ENCODE measurements at places on chromosomes 12 and 14.

- DNase-seq, result no peak
Measured at GRCh38 chr12:124836759-124837158, 26.9 kb downstream of the SCARB1 start.

- DNase-seq, result no peak
Measured at GRCh38 chr14:69693145-69693544, 73.8 kb upstream of the SRSF5 start.

DNA sequence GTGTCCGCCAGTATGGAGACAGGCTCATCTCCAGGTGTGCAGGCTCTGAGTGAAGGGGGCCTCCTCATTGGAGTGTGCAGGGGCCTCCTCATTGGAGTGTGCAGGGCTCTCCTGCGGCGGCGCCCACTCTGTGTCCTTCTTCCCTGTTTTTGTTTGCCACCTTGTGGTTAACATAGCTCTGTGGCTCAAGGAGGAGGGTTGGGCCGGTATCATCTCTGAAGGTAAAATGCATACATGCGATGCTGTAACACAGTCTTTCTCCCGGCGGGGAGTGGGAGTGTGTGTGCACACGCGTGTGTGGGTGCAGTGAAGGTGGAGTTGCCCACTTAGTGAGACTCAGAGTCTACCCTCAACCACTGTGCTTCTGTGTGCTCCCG is 429.4 kb downstream of the ZFP36L1 start:
- DNase-seq, result no peak

GRCh38 chr12:615620-616019 is 47.6 kb downstream of the NINJ2 start:
- DNase-seq, result no peak

- DNase-seq, result peak; percentile 81
Measured at GRCh38 chr12:122830517-122831214, 4.6 kb upstream of the HIP1R start.

GRCh38 chr14:59829469-59830337 is 40.9 kb downstream of the RTN1 start:
- no peak for DNase-seq

- no peak for DNase-seq
Measured at GRCh38 chr12:47269916-47270315, 190.2 kb upstream of the AMIGO2 start.

GRCh38 chr12:124233041-124233796 is 61.7 kb upstream of the RFLNA start:
- DNase-seq, result peak; percentile 92

GRCh38 chr12:114404926-114405518 is 922 bp downstream of the TBX5 start:
- DNase-seq, result no peak

GRCh38 chr12:71503579-71504391 is 64.2 kb downstream of the LGR5 start:
- no peak for DNase-seq

DNA sequence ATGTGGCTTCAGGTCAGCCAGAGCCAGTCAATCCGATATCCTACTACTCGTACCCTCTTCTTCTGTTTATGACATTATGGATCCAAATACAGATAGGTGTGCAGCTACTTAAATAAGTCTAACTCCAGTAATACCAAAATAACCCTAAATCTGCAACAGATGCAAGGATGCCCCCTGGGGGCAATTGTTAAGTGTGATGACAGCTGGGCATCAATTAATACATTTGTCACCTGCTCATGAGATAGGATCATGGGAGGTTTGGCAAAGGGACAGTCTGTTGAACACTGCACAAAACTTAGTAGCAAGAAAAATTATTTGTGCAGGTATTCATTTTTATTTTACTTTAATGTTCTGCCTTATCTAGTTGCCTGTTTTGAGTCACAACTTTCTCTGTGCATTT is 83.2 kb downstream of the SLC38A6 start:
- no peak for DNase-seq

DNA sequence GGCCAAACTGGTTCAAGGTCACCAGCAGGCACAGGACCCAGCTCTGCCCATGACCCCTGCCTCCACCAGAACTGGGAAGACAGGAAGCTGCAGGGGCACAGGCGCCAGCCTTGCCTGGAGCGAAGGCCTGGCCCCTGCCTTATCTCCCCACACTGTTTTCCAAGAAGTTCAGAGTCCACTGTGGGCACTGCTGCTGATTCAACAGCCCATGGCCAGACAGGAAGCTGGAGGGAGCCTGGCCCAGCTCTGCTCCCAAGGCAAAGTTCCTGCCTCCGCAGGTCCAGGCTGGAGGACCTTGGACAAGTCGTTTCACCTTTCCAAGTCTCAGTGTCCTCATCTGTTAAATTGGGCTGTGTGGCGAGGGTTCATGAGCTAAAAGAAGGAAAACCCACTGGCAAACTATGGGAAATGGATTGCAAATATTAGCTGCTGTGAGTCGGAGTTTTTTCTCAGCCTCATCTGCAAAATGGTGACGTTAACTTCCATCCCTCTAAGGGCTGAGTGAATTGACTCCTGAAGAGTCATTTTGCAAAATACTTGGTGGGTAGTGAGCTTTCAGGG is 1.2 kb downstream of the PHETA1 start:
- no peak for DNase-seq

GRCh38 chr12:4807813-4808212 is 87.6 kb downstream of the GALNT8 start:
- no peak for DNase-seq

DNA sequence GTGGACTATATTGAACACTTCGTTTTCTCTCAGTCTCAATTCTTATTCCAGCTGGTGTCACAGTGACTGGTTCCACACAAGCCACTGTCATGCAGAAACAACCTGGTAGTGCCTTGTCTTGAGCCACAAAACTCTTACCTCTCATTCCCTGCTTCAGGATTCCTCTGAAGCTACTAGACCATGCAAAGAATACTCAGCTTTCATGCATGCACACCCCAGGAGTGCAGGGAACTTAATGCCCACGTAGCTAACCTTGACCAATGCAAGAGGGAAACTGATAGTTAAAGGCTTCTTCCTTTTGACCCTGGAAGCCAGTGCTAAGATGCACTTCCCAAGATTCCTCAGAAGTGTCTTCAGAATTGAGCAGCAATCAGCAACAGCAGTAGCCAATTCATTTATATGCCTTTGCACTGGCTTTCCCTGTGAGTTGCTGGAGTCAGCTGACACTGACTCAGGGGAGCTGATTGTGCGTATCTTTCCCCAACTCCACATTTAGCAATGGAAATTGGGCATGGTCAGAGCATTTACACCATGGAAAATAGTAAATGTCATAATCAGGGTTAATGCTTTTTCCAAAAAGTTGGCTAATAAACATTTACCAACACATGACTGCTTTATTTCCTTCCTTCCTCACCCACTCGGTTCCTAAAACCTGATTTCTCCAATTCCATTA is 113.6 kb upstream of the SLC35F4 start:
- DNase-seq, result no peak

GRCh38 chr14:64008016-64008415 is 155.2 kb downstream of the SYNE2 start:
- DNase-seq, result no peak

GRCh38 chr14:97846156-97846555 is 1049.0 kb downstream of the VRK1 start:
- no peak for DNase-seq

DNA sequence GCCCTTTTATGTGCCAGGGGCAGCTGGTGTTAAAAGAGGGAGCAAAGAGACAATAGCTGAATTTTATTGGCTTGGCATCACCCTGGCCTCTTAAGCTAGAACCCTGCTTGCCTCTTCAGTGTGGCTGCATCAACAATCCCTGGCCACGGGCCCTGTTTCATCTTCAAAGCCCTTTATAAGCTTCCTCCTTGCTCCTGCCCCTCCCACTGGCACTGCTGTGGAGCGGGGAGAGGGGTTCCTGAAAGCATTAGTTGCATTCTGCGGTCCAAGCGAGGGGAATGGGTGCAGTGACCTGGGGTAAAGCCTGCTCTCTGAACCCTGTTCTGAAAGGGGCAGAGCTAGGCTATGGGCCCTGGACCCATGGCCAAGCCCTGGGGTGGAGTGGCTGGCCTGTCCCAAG is 220 bp upstream of the KRT83 start:
- DNase-seq, result no peak

DNA sequence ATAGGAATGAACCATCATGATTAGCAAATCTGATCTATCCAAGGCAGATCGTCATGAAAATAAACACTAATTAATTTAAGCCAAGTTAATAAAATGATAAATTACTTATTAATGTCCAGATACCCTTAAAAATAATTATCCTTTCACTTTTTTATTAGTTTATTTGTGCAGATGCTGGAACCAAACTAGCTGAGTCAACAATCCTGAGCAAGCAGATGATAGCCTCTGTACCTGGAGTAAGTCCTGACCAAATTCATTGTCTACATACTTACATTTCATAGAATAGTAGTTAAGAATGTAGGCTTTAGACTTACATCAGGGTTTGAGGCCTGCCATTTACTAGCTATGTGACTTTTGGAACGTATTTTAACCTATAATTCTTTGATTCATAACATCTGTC is 105.8 kb downstream of the PRIMA1 start:
- DNase-seq, result no peak

All from RPMI7951 (cell line).